ENCODE measurements at places on chromosomes 1 and 21.

GRCh38 chr1:18144916-18145647 is 37.5 kb downstream of the IGSF21 start:
- DNase-seq = no peak

- DNase-seq = no peak
Measured at GRCh38 chr1:1083416-1084371, 9.6 kb upstream of the RNF223 start.

DNA sequence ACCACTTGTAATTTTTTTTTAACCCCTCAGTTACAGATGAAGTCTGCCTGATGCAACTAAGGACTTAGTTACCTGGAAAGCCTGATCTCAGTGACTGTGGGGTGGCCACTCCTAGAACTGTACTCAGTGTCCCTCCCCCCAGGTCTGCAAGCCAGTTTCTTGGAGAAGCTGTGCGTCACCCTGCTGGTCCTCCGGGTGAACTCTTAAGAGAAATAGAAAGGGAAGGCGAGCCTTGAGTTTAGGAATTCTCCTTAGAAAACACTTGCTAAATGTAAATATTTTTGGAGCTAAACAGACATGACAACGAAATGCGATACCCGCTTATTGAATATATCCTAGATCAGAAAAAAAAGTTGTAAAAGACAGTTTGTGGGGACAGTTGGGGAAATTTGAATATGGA is 730 bp downstream of the SLC16A4 start:
- no peak for DNase-seq

DNA sequence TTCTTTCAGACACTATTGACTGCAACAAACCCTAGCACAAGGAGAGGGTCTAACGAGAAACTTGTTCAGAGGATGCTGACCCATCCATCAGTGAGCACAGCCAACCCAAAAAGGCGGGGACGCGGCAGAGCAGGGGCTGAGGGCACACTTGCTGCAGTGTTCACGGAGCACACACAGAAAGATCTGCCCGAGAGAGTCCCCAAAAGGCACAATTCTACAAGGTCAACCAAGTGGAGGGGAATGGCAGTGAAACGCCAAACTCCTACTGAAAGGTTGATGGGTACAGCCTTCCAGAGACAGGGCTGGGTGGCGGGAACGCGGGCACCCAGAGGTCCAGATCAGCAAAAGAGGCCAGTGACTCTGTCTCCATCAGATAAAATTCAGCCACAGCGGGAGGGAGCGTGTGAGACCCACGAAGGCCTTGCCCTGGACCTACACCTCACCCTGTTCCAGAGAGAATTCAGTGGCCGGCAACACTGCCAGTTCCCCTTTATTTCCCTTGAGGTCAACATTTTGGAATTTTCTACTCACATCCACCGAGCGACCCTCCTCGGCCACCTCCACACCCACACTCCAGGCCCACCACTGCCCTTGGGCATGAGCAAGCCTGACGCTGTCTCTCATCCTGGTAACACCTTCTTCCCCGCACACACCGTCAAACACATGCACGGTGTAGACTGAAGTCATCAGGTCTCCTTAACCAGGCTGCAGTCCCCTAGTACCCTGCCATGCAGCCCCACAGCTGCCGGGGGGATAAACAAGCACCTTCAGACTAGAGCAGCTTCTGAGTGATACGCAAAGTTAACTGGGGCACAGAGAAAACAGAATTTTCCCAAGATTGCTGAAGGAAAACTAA is 5.5 kb downstream of the GNG4 start:
- no peak for DNase-seq

DNA sequence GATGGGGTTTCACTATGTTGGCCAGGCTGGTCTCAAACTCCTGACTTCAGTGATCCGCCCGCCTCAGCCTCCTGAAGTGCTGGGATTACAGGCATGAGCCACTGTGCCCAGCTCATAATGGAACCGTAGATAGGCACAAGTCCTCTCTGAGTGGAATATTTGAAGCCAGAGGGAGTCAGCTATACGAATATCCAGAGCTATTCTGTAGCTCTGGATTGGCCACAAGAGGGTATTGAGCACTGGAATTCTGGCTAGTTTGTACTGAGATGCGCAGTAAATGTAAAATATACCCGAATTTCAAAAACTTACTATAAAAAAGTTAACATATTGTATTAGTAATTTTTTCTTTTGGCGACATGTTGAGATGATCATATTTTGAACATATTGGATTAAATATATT is 851 bp upstream of the VPS13D start:
- DNase-seq = no peak

GRCh38 chr1:234310460-234310817 is 62.8 kb upstream of the COA6 start:
- no peak for DNase-seq

GRCh38 chr1:14165371-14165801 is 433.1 kb upstream of the KAZN start:
- DNase-seq = no peak

DNA sequence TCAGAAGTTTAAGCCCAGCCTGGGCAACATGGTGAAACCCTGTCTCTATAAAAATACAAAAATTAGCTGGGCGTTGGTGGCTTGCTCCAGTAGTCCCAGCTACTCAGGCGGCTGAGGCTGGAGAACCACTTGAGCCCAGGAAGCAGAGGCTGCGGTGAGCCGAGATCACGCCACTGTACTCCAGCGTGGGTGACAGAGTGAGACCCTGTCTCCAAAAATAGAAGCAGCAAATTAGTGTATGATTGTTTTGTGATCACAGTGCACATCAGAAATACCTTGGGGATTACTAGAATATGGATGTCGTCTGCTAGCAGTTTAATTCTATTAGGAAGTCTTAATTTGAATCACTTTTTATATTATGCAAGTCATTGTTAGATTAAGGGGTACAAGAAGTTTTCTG is 59.0 kb downstream of the ZBTB17 start:
- DNase-seq = no peak

- no peak for DNase-seq
Measured at GRCh38 chr1:46558141-46558963, 6.9 kb upstream of the KNCN start.

- DNase-seq = no peak
Measured at GRCh38 chr21:28220680-28221079, 772.0 kb downstream of the LTN1 start.

- no peak for DNase-seq
Measured at GRCh38 chr1:23027352-23027907, 8.2 kb downstream of the KDM1A start.

DNA sequence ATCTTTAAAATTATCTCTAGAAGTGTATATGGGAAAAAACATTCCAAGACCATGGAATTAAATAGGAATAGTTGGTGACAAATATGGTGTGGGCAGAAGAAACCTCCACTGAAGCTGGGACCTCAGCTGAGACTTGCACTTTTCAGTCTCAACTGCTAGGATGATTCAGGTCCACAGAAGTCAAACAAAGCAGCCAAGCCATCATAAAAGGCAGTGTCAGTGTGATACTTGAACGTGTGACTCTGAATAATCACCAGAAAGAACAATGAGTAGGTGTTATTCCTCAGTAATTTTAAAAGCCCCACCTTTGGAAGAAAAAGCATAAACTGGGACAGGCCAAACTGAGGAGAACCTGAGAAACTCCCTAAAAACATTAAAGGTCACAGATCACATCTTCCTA is 90.7 kb downstream of the ZNF281 start:
- DNase-seq = no peak

- DNase-seq = no peak
Measured at GRCh38 chr1:158037866-158038359, 44.5 kb downstream of the KIRREL1 start.

GRCh38 chr21:42392731-42393442 is 3.0 kb downstream of the TMPRSS3 start:
- DNase-seq = no peak

DNA sequence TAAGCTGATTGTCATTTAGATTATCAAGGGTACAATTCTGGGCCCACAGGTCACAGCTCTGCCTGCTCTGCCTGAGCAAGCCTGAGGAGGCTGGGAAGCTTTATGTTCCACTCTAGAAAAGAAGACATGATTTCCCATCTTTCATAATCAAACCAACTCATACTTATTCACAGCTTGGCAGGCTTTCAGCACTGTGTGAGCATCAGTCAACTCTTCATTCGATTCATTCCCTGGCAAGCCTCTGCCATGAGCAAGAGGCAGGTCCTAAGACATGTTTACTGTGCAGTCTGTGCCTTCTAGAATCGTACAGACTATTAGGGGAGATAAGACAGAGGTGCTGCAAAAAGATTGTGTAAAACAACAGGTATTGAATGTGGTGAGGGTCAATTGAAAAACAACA is 24.5 kb upstream of the KIRREL1 start:
- DNase-seq = no peak

- DNase-seq = no peak
Measured at GRCh38 chr1:185821612-185822385, 87.6 kb downstream of the HMCN1 start.

GRCh38 chr1:230163719-230164118 is 96.7 kb downstream of the GALNT2 start:
- no peak for DNase-seq

GRCh38 chr1:112926858-112927257 is 29.1 kb downstream of the SLC16A1 start:
- DNase-seq = no peak

GRCh38 chr1:215605011-215605621 is 38.0 kb downstream of the KCTD3 start:
- DNase-seq = no peak

DNA sequence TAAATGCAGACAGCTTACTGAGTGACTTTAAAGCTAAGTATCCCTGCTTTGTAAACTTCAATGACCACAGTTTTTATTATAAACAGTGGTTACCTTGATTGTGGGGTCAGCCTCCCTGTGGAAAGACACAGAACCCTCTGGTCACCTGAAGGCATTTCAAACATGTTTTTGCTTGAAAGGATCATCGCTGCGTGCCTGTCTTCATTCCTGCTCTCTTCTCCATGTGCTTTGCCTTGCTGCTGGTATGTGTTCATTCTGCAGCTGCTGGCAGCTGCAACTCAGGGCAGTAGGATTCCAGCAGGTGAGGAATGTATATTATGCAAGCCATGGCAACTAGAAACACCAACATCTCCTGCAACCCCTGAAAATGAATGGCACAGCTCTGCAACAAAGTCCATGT is 81.0 kb upstream of the VAV3 start:
- no peak for DNase-seq

DNA sequence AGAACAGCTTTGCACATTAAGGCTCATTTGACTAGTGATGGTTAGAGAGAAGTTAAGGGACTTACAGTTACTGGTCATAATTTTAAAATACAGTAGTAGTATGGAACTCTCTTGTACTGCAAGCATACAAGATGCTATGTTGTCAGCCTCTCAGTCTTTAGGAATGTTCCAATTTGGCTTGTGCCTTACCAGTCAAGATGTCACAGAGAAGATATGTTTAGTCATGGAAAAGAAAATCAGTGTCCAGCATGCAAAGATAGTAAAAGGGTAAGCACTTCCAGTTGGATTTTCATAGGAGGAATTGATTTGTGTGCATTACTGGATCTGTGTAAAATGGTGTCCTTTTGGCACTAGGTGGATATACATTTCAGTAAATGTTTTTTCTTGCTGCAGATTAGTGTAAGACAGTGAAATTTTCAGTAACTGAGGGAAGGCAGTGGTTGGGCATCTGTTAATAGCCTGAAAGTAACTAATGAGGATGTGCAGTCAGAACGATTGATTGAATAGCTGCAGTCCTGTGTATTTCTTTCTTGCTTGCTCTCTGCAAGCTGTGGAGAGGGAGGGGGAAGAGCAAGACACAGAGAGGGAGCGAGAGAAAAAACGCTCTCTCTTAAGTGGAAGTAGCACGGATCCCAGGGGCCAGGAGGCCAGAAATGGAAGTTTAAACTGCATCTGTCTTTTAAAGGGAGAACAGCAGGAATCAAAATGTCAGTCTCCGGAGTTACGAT is 108.2 kb downstream of the CLEC20A start:
- no peak for DNase-seq

- DNase-seq = no peak
Measured at GRCh38 chr1:55246896-55247295, 31.7 kb upstream of the USP24 start.

- no peak for DNase-seq
Measured at GRCh38 chr21:31945141-31945540, 72.3 kb downstream of the HUNK start.

GRCh38 chr1:214330715-214331114 is 49.8 kb downstream of the SMYD2 start:
- no peak for DNase-seq

- no peak for DNase-seq
Measured at GRCh38 chr1:162666006-162666645, 33.9 kb downstream of the DDR2 start.

GRCh38 chr1:178484698-178485225 is 12.0 kb downstream of the CLEC20A start:
- DNase-seq = no peak

- DNase-seq = no peak
Measured at GRCh38 chr21:31265366-31266013, 78.6 kb downstream of the TIAM1 start.

DNA sequence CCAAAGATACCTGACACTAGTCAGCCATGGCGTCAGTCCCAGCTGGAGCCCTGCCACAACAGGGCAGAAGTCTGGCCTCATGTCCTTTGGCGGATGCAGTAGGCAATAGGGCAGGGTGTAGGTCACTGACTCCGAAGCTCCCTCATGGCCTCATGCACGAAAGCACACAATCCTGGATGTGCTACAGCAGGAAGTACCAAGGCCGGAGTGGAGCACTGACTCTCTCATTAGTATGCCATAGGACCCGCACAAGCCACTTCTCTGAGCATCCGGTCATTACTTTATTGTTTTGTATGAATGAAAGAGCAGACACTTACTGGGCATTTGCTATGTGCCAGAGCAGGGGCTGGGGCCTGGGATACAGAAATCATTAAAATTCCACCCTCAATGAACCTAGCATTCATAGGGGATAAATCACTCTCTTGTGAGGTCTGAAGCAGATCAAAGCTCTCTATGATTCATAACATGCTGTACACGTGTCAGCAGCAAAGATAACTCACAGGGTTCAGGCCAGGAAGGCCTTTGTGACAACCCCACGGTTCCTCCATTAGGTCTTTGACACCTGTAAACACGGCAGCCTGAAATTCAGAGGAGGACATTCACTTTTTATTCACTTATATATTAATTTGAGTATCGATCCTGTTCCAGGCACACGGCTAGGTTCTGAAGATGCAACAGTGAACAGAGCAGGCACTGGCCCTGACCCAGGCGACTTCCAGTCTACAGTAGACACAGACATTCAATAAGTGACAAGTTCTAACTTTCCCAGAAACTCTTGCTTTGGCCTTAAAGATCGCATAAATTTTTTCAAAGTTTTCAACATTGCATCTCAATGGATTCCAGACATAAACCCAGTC is 357.9 kb upstream of the USP24 start:
- no peak for DNase-seq

DNA sequence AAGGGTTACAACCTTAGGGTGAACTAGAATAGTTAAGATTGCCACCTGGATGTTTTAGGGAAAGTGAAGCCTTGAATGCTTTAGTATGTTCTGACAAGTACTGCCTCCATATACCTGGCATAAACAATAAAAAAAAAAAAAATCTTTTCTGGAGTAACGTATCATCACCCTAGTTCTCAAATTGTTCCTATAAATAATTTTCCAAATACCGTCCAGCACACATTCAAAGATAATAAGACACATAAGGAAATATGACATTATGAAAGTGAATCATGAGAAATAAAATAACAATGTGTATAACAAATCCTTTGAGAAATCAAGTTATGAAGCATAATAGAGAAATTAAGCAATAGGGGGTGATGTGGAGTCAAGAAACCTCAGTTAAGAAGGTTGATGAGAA is 20.6 kb downstream of the C1orf141 start:
- DNase-seq = no peak

Measured in stimulated activated CD8-positive, alpha-beta memory T cell treated with anti-CD3 and anti-CD28 coated beads, Interleukin-15, amount 100 ng/mL, for 24 hours (primary cell).